ENCODE measurements at places on chromosomes 12 and 14.

GRCh38 chr14:71398450-71398849 lies 491.2 kb downstream of the PCNX1 start:
- DNase-seq = no peak

DNA sequence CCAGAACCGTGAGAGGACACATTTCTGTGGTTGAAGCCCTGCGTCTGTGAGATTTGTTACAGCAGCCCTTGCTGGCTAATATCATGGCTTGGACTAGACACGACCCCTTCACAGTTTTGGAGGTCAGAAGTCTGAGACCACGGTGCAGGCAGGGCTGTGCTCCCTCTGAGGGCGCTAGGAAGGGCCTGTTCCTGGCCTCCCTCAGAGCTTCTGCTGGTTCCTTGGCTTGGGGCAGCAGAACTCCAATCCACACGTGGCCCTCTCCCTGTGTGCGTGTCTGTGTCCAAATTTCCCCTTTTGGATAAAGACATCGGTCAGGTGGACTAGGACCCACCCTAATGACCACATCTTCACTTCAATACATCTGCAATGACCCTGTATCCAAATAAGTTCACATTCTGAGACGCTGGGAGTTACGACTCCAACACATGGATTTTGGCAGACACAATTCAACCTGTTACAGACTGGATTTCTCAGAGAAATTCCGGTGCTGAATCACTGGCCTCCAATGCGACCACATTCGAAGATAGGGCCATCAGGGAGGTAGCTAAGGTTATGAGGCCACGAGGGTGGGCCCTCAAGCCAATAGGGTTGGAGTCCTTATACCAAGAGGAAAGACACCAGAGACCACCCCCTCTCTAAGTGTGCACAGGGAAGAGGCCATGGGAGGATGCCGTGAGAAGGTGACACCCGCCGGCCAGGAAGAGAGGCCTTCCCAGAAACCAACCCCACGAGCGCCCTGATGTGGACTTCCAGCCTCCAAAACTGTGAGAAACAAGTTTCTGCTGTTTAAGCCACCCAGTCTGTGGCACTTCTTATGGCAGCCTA lies 43.6 kb upstream of the PPP2R5C start:
- no peak for DNase-seq

GRCh38 chr14:95024380-95024779 lies 132.9 kb downstream of the DICER1 start:
- no peak for DNase-seq

- DNase-seq = no peak
These were observed 20.9 kb upstream of the NUDT14 start for GRCh38 chr14:105201925-105202513.

- no peak for DNase-seq
These were observed 128.8 kb downstream of the PAPOLA start for GRCh38 chr14:96631030-96631429.

- DNase-seq = no peak
These were observed 46.3 kb downstream of the NTS start for GRCh38 chr12:85920324-85920947.

DNA sequence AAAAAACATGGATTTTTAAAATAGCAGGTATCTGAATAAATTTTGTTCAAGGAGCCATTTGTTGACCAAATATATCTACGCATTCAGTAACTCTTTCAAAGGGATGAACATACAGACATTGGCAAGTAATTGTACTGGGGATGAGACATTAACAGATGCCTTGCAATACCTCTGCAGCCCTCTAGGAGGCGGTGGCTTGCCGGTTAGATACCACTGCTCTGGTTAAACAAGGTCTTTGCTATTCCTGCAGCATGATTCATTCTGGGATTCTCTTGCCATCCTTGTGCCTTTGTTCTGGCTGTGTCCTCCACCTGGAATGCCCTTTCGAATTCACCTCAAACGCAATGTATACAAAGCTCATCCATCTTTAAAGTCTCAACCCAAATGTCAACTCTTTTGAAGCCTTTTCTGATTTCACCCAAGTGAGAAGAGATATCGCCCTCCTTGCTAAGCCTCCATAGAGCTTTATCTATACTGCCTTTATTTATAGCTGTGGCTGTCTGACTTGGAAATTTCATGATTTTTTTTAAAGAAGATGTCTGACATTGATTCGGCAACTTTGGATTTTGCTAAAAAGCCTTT lies 131.0 kb upstream of the SRRM4 start:
- DNase-seq = no peak

- no peak for DNase-seq
These were observed 117.1 kb downstream of the KICS2 start for GRCh38 chr12:64105026-64105425.

GRCh38 chr12:104321949-104322348 lies 18.4 kb downstream of the EID3 start:
- DNase-seq = no peak

DNA sequence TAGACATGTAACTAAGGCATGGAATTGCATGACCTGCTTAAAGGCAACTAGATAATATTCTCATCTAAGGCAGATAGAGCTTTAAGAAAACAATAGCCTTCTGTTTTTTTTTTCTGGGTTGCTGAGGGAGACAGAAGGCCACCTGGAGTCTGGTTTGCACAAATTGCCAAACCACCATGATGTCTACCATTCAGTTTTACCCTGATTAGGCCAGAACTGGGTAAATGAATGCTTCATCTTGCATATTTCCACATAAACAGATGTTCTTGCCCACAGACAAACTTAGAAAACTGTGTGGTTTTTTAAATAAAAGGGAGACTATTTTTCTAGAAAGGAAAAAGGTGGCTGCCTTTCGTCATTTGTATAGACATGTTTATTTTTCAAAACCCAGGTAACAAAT lies 278.7 kb upstream of the PRICKLE1 start:
- no peak for DNase-seq

- no peak for DNase-seq
These were observed 14.4 kb downstream of the HHIPL1 start for GRCh38 chr14:99659333-99659741.

DNA sequence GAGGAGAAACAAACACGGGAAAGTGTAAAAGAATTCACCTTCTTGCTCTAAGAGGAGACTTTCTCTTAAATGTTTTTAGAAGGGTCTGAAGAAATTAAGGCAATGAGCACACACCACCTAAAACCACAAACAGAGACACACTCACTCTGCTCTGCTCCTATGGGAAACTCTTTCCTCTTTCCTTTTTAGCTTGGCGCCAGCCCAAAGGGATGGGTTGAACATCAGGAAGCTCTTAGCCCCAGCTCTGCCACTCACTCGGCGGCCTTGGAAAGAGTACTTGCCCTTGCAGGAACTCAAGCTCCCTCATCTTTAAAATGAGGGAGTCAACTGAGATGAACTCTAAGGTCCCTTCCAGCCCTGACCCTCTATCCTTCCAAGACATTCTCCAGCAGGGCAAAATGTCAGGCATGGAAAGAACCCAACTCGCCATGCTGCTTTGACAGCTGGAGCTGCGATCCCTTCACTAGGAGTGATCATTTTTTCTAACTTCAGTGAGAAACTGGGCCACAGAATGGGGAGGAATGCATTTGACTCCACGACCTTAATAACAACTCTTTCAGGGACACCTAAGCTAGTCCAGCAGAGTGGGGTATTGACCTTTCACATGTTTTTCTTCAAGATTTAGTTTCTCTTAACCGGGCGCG lies 980 bp upstream of the RNASE8 start:
- no peak for DNase-seq

- DNase-seq = no peak
These were observed 100.0 kb downstream of the PRIMA1 start for GRCh38 chr14:93688239-93688666.

GRCh38 chr14:59482541-59483331 lies 1.5 kb downstream of the L3HYPDH start:
- no peak for DNase-seq

DNA sequence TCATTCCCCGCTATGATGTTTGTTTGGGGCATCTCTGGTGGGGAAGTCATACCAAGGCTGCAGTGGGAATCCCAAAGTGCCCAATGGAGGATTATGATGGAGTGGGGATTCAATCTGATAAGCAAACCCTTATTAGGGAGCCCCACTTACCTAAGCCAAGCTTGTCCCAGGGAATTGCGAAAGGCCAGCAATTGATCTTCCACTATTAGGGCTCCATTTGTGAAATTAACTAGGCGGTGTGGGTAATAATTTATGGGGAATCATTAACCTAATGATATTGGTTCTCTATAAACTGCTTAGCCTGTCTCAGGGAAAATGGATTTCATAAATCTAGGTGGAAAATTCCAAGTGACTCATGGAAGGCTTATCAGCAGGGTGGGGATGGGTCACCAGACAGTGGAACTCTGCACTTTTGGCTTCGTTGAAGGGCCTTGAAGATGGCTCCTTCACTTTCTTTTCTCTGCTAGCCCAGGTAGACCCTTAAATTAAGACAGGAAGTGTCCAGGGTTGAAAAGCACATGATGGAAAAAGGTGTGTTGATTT lies 113.0 kb upstream of the WSCD2 start:
- DNase-seq = no peak

DNA sequence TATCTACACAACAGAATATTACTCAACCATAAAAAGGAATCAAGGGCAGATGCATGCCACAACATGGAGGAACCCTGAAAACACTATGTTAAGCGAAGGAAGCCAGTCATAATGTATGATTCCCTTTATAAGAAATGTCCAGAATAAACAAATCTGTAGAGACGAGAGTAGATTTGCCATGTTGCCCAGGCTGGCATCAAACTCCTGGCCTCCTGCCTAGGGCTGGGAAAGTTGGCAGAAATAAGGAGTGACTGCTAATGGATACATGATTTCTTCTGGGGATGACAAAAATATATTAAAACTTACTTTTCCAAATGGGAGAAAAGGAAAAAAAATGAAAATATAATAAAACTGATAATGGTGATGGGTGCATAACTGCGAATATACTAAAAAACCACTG lies 10.9 kb downstream of the CLIP1 start:
- no peak for DNase-seq

- DNase-seq = no peak
These were observed 289.3 kb downstream of the FBXL14 start for GRCh38 chr12:1305063-1305434.

GRCh38 chr12:90484094-90484493 lies 470.9 kb downstream of the CCER1 start:
- no peak for DNase-seq

- DNase-seq = no peak
These were observed 94.9 kb upstream of the TTC7B start for GRCh38 chr14:90911121-90911520.

DNA sequence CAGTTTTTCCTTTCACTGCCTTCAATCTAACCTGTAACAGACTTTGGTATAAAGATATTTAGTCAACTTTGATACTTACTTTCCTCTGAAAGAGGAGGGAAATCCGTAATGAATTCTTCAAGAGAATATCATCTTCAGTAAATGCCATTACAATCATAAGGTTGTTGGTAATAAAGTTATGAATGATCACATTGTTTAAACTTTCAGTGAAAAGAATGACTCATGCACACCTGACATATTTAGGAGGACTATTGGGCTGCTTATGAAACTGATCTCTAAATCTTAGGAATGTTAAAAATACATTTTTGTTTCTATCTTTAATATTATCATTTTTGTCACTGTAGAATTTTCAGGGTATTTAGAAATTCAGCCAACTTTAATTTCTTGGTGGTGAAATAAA lies 474.7 kb downstream of the SLC16A7 start:
- no peak for DNase-seq

DNA sequence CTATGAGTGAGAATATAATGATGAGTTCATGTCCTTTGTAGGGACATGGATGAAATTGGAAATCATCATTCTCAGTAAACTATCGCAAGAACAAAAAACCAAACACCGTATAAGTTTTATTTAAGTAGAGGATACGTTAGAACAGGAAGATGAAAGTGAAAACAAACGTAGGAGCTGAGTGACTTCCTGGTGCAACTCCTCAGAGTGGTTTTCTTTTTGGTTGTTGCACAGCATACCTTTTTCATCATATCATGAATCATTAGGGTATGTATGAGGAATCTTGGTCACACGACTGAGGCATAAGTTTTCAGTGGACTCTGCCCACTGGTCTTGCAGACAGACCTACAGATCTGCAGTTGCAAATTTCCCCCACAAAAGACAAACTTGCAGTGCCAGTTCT lies 199.0 kb downstream of the LRFN5 start:
- no peak for DNase-seq

GRCh38 chr14:66476964-66477363 lies 9.2 kb upstream of the CCDC196 start:
- DNase-seq = no peak

DNA sequence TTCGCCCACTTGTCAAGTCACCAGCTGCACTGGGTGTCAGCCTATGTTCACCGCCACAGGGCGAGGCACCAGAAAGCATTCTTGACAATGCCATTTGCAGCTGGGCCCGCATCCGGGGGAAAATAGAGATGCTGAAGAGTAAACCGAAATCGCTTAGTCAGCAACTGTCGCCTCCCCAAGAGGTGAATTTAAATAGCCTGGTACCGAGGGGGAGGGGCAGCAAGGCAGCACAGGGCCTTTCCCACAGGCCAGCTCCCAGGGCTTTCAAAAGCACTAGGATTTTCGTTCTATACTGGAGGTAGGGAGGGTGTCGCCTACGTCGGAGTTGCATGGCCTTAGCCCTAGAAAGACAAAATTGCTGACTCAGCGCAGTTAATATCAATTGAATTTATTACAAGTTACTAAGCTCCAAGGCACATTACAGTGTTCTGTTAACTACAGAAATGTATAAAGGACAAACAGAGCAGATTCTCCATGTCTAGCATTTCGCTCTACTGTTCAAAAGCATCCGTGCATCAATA lies 4.3 kb downstream of the IRF2BPL start:
- DNase-seq = no peak

DNA sequence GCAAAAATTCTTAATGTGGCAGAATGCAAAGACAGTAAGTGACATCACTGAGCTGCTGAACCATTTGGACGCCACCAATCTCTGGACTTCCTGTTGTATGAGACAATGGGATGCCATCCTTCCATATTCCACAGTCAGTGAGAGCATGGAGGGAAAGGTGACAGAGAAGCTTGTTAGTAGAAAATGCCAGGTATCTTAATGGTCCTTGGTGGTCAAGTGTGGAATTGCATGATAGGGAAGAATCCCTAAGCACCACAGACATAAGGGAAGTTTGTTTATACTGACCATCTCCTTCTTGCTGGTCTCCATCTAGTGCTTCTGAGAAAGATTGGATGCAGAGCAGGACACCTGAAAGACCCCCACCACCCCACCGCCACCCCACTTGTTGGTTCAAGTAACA lies 1410.0 kb upstream of the TMEM132C start:
- no peak for DNase-seq

DNA sequence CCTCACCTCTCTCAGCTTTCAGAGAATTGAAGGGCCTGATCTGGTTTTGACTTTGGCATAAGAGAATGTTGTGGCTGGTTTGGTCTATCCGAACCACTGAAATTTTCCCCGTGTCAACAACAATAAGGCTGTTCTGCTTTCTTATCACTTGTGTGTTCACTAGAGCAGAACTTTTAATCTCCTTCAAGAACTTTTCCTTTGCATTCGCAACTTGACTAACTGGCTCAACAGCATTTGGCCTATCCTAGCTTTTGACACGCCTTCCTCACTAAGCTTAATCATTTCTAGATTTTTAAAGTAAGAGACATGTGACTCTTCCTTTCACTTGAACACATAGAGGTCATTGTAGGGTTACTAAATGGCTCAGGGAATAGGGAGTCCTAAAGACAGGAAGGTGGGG lies 25.9 kb upstream of the EDDM3A start:
- DNase-seq = no peak

GRCh38 chr14:73789989-73790581 lies 61.5 kb upstream of the PTGR2 start:
- no peak for DNase-seq

Data from effector CD8-positive, alpha-beta T cell (primary cell).